ENCODE measurements at places on chromosomes 5 and 9. TPM values are rescaled to one million over a fixed set of nuclear protein-coding genes. Genes with fewer than 3 reads are reported as not detected.

DNA sequence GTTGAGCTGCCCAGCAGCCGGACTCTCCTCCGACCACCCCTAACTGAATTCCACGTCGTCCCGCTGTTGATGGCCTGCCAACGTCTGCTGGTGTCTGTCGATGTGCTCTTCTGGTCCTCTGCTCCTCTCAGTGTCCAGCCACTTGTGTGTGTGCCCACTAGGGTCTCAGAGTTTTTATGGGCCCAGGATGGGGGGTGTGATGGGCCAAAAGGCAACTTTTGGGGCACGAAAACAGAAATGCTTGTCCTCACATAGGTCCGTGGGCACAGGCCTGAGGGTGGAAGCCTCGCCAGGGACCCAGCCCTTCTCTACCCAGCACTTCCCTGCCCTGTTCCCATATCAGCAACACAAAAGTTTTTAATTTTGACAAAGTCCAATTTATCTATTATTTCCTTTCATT is 85.7 kb upstream of the RUFY1 start:
- no peak for DNase-seq
- no peaks in the 10 kb centered on the region for H3K36me3 ChIP-seq
- H3K27ac ChIP-seq: no peak overlapping the region
- H3K4me1 ChIP-seq: no peaks in the 10 kb centered on the region

DNA sequence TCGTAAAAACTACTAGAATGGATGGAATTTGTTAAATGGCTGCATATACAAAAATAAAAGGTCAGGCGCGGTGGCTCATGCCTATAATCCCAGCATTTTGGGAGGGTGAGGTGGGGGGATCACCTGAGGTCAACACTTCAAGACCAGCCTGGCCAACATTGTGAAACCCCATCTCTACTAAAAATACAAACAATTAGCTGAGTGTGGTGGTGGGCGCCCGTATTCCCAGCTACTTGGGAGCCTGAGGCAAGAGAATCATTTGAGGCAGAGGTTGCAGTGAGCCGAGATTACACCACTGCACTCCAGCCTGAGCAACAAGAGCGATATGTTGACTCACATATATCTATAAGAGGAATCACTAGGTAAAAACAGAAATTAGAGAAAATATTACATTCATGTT is 9.3 kb upstream of the GPR150 start:
- DNase-seq: no peak
- H3K4me1 ChIP-seq: peaks cover 17% of the 10 kb centered on the region
- H3K27me3 ChIP-seq: no peaks in the 10 kb centered on the region
- no peak overlapping the region for H3K27ac ChIP-seq
- H3K36me3 ChIP-seq: peaks cover 15% of the 10 kb centered on the region

DNA sequence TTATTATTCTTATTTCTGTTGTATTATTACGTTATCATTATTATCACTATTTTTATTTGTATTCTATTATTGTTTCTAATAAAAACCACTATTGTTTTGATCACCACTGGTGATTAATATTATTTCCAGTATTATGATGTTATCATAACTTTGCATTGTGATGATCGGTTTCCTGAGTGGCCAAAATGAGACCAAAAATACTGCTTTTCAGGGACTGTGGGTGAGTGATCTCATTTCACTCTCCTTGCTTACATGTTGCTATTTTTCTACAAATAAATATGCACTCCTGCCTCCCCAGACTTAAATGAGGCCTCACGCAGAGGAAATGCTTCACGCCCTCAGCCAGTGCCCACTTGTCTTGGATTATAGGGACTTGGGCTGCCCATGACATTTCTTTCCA is 78.4 kb downstream of the LRSAM1 start:
- peaks cover 14% of the 10 kb centered on the region for H3K36me3 ChIP-seq
- no peaks in the 10 kb centered on the region for H3K27me3 ChIP-seq
- no peak overlapping the region for H3K4me3 ChIP-seq
- no peak for DNase-seq
- no peaks in the 10 kb centered on the region for H3K4me1 ChIP-seq

DNA sequence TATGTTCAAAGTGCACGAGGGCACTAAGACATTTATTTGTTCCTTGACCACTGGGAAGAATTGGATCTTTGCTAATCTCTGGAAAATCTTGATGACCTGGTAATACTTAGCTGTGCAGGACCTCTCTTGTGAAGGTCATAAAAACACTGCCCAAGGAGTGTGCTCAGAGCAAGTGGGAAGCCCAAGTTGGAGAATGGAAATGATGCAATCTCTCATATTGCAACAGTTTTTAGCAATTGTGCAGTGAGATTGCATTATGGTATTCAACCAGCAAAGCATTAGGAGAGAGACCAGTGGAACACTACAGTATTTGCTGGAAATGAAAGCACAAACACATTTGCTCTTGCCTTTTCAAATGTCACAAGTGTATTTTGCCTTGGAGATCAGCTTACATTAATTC is 34.5 kb downstream of the TXNDC8 start:
- H3K27me3 ChIP-seq: peaks cover 15% of the 10 kb centered on the region
- no peaks in the 10 kb centered on the region for H3K36me3 ChIP-seq
- H3K4me1 ChIP-seq: no peaks in the 10 kb centered on the region
- DNase-seq: no peak

DNA sequence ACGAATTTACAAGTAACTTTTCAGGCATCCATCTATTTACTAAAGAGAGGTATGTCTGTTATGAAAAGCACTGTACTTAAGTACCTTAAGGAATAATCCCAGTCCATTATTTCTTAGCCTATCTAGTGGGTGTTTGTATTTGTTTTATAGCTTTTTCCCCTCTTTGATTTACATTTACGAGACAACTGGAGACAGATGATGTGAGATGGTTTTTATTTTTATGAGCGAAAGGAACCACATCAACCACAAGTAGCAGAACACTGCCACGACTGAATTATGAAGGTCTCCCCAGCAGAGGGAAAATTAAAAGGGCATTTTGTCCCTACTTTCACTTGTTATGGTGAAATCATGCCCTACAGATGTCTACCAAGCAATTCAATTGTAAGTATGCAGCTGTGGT is 357.8 kb downstream of the NFIB start:
- H3K4me3 ChIP-seq: no peak overlapping the region
- H3K27me3 ChIP-seq: no peaks in the 10 kb centered on the region
- no peak for DNase-seq
- no peak overlapping the region for H3K27ac ChIP-seq
- H3K36me3 ChIP-seq: no peaks in the 10 kb centered on the region

DNA sequence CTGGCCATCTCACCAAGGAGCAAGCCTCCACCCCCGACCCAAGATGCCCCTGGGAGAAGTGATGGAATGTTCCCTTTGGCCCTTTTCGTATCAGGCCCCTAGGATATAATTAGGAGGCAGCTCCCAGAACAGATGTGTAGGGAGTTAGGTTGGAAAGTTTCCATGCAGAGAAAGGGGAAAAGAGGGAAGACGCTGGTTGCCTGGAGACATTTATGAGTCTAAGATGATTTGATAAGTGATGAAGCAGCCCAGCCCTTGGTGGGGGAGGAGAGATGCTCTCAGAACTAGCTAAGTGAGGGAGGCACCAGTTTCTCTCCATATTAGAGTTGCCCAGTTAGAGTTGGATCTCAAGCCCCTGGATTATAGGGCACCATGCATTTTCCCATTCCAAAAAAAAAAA is 137.5 kb downstream of the GNA14 start:
- H3K27ac ChIP-seq: no peak overlapping the region
- peaks cover 4% of the 10 kb centered on the region for H3K27me3 ChIP-seq
- DNase-seq: no peak
- no peaks in the 10 kb centered on the region for H3K36me3 ChIP-seq
- H3K4me3 ChIP-seq: no peak overlapping the region

GRCh38 chr5:113132564-113132963 is 156.0 kb downstream of the DCP2 start:
- H3K27ac ChIP-seq: no peak overlapping the region
- no peaks in the 10 kb centered on the region for H3K36me3 ChIP-seq
- no peaks in the 10 kb centered on the region for H3K4me1 ChIP-seq
- DNase-seq: no peak

GRCh38 chr9:127067603-127068220 is 54.7 kb downstream of the ANGPTL2 start:
- H3K36me3 ChIP-seq: peaks cover 6% of the 10 kb centered on the region
- no peaks in the 10 kb centered on the region for H3K4me1 ChIP-seq
- no peaks in the 10 kb centered on the region for H3K27me3 ChIP-seq
- H3K27ac ChIP-seq: no peak overlapping the region
- DNase-seq: no peak

- no peak for DNase-seq
- H3K27ac ChIP-seq: no peak overlapping the region
- no peak overlapping the region for H3K4me3 ChIP-seq
- no peaks in the 10 kb centered on the region for H3K27me3 ChIP-seq
- H3K4me1 ChIP-seq: no peaks in the 10 kb centered on the region
- no peaks in the 10 kb centered on the region for H3K36me3 ChIP-seq
These were observed 9.2 kb upstream of the TERT start for GRCh38 chr5:1304033-1304432.

TMC1 gene
- not detected for total RNA-seq

TTC23L gene
- total RNA-seq: not detected

ALDH1B1 gene
- 22.1 TPM for total RNA-seq

WNT8A gene
- not detected for total RNA-seq

PCDHGA10 gene
- 0.07 TPM for total RNA-seq

PCDHA12 gene
- not detected for total RNA-seq
